ENCODE measurements at places on chromosomes 3 and 15.

- DNase-seq, result no peak
Observed at GRCh38 chr3:66186545-66186944, 34.3 kb upstream of the SLC25A26 start.

- DNase-seq, result no peak
Observed at GRCh38 chr3:13620281-13620680, 71.4 kb downstream of the FBLN2 start.

DNA sequence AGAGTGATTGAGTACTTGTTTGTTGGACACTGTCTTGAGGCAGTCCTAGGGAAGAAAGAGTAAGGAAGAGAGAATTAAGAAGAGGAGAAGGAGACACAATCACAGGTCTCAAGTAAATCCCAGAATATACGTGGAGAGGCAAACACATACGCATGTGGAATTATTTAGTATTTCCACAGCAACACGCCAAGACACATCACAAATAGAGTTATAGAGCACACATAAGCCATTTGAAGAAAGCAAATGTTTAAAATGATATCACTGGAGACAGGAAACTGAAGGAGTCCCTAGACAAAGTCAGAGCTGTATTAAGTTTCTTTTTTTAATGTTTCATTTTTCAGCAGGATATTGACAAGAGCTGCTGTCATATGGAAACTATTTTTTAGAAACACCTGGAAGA lies 206.1 kb upstream of the LRIG1 start:
- no peak for DNase-seq

GRCh38 chr15:94282269-94283250 lies 51.2 kb downstream of the MCTP2 start:
- peak; percentile 11 for DNase-seq

- no peak for DNase-seq
Observed at GRCh38 chr15:75565062-75565970, 13.8 kb downstream of the PTPN9 start.

GRCh38 chr3:124442463-124442862 lies 287.8 kb upstream of the UMPS start:
- DNase-seq, result no peak

GRCh38 chr3:183070892-183071291 lies 28.4 kb downstream of the MCCC1 start:
- no peak for DNase-seq

DNA sequence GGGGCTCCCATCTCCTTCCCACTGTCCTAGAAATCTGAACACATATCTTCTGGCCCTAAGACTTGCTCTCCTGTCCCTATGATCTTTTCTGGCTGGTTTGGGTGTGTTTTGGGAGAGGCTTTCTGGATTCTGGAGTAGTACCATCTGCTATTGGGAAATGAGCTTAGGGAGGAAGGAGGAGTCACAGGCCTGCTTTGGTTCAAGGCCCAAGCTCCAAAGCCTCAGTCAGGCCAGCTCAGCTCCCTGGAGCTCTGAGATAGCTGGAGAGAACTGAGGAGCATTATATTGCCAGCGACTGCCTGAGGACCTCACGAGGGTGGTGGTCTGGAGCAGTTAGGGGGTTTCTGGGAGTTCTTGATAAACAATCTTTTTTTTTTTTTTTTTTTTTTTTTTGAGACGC lies 18.7 kb downstream of the RASGRF1 start:
- DNase-seq, result no peak

DNA sequence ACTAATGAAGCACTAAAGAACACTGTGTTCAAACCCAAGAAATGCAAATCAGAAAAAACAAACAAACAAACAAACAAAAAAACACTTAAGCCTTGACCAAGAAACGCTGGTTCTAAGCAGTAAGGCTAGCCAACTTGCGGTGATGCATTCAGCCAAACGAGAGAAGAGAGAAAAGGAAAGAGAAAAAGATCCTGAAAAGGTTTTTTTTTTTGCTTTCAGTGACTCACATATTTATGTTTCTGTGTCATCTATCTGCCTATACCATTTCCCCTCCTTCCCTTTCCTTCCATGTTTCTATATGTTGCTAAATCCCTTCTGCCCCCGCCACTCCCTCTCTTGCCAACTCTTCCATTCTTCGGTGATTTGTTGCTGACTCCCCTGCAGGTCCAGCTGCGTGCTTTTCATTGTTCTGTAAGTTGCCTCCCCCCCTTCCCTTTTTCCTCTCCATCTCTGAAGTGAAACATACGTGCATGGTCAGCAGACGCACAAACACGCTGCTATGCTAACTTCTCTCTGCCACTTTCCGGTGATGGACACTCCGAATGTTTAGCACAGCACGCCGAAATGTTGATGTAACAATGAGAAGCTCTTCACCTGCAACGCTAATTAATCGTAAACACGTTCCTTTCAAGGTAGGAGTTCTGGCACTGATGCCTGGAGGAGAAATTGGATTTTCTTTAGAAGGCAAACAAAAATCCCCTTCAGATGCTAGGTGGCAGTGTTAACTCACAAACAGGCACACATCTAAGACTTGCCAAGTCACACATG lies 154.4 kb downstream of the TUSC7 start:
- DNase-seq, result no peak

DNA sequence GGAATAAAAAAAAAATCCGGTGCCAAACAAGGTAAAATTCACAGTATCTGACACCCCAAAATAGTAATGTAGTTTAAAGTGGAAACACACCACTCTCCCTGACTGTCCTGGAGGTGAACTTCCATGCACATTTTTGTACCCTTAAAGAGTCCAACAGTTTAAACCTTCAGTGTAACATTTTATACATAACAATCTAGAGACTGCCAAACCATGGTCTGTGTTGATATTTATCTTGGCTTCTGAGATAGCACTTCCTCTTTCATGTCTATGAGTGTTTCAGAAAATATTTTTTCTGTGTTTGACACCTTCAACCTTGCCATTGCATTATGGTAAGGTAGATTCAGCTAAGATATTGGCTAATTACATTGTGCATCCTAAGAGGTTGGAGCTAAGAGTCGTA lies 13.9 kb downstream of the TMEM45A start:
- no peak for DNase-seq

GRCh38 chr15:58880320-58880719 lies 53.2 kb downstream of the SLTM start:
- DNase-seq, result no peak

DNA sequence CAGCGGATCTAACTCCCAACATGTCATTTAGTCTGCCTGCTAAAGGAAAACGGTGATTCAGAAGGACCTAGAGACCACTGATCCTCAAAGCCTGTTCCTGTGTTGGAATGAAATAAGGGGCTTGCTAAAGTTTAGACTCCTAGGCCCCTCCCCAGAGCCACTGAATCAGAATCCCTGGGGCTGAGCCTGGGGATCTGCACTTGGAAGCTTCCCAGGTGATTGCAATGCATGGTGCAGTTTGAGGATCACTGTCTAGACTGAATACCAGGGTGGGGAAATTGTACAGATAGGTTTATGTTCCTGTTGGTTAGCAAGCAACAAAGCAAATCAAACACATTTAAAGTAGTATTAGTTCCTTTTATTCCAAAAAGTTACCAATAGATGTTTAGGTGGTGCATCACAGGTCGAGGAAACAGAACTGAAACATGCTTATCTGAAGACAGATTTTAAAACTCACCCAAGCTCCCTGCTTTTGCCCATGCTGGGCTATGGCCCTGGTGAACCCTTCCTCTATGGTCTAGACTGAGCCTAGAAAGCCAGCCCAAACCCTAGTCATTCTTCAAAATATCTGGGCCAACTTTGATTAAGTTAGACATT lies 29.6 kb upstream of the SPTBN5 start:
- DNase-seq, result no peak

DNA sequence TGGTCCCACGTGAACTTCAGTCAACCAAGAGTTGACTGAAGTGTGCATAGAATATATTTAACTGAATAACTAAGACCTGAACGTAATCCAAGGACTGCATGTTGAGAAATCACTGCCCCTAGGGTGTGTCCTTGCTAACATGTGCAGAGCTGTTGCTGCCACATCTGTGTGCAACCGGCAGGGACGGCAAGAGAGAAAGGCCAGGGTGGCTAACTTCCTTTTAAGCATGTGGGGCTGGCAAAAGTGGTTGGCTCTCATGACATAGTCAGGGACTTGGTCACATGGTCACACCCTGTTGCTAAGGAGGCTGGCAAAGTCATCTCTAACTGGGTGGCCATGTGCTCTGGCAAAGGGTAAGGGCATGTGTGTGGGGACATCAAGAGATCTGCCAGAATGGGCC lies 52.4 kb downstream of the GASK1A start:
- no peak for DNase-seq

Measured in nucleus accumbens (tissue), 56 donors.